ENCODE measurements at places on chromosomes 6 and 20.

DNA sequence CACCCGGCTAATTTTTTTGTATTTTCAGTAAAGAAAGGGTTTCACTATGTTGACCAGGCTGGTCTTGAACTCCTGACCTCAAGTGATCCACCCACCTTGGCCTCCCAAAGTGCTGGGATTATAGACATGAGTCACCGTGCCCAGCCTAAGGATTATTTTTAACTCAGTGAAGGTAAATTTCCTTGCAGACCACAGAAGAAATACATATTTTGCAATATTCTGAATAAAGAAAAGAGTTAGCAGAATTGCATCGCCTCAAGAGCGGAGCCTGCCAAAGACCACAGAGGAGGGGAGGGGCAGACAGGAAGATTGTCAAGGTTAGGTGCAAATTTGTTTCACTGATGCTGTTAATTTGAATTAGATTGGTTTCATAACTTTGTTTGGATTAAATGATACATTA is 47.4 kb downstream of the SOD2 start:
- H3K4me3 ChIP-seq = no peak overlapping the region
- H3K27me3 ChIP-seq = no peaks in the 10 kb centered on the region
- H3K36me3 ChIP-seq = no peaks in the 10 kb centered on the region
- no peak overlapping the region for H3K27ac ChIP-seq

DNA sequence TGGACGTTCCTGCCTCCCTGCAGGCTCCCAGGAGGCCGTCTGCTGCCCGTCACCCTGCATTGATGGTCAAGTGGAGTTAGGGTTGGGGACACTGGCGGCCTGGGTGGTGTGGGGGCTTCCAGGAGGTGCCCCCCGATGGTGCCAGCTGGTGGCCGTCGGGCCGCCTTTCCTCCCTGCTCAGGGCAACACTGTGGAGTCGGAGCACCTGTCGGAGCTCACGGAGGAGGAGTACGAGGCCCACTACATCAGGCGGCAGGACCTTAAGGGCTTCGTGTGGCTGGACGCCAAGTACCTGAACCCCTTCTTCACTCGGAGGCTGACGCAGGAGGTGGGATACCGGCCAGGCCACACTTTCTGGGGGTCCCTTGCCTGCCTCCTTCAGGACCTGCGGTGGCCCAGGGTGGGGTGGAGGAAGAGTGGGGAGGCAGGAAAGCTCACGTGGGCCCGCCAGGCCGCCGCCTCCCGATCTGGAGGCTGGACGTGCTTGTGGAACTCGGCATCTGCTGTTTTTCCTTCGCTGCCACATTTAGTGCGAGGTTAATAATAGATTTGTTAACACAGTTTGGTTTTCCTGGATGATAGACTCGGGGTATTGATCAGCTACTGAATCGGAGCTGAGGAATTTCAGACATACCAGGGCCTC is 28.6 kb downstream of the SPATA2 start:
- no peaks in the 10 kb centered on the region for H3K27me3 ChIP-seq
- H3K4me3 ChIP-seq = no peak overlapping the region
- H3K27ac ChIP-seq = no peak overlapping the region
- DNase-seq = no peak
- no peaks in the 10 kb centered on the region for H3K36me3 ChIP-seq

- H3K4me1 ChIP-seq = no peaks in the 10 kb centered on the region
- H3K36me3 ChIP-seq = no peaks in the 10 kb centered on the region
- H3K27me3 ChIP-seq = no peaks in the 10 kb centered on the region
- peak overlapping the region; percentile 93 for H3K4me3 ChIP-seq
- DNase-seq = peak; percentile 47
Observed at GRCh38 chr6:98946879-98947410, 801 bp downstream of the FBXL4 start.

DNA sequence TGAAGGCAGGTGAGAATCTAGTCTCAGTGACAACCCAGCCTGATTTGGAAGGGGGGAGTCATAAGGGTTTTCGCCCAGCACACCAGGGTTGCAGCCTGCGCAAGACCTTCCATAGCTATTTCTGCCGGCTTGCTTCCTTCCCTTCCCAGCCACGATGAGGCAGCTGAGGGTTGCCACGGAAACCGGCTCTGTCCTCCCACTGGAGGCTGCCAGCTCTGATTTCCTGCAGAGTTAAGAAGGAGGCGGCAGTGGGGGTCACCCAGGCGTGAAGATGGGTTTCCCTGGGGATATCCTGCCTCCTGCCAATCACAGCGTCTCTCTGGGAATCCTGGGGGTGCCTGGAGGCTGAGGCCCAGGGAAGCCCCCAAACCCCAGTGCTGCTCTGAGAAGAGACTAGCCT is 23.1 kb upstream of the KCNB1 start:
- H3K4me3 ChIP-seq = no peak overlapping the region
- no peak overlapping the region for H3K27ac ChIP-seq

GRCh38 chr20:8464368-8464767 is 332.3 kb downstream of the PLCB1 start:
- H3K4me1 ChIP-seq = no peaks in the 10 kb centered on the region
- H3K36me3 ChIP-seq = no peaks in the 10 kb centered on the region
- no peaks in the 10 kb centered on the region for H3K27me3 ChIP-seq
- no peak for DNase-seq
- no peak overlapping the region for H3K4me3 ChIP-seq
- H3K27ac ChIP-seq = no peak overlapping the region

GRCh38 chr6:8215631-8216030 is 113.3 kb upstream of the EEF1E1 start:
- no peaks in the 10 kb centered on the region for H3K36me3 ChIP-seq
- no peak overlapping the region for H3K27ac ChIP-seq
- H3K4me3 ChIP-seq = no peak overlapping the region
- H3K4me1 ChIP-seq = no peaks in the 10 kb centered on the region

- no peak overlapping the region for H3K27ac ChIP-seq
- no peak for DNase-seq
- H3K36me3 ChIP-seq = no peaks in the 10 kb centered on the region
- H3K4me1 ChIP-seq = no peaks in the 10 kb centered on the region
- H3K4me3 ChIP-seq = no peak overlapping the region
- no peaks in the 10 kb centered on the region for H3K27me3 ChIP-seq
Observed at GRCh38 chr6:36743032-36743431, 45.4 kb downstream of the RAB44 start.

- H3K4me3 ChIP-seq = no peak overlapping the region
- H3K4me1 ChIP-seq = no peaks in the 10 kb centered on the region
- no peaks in the 10 kb centered on the region for H3K27me3 ChIP-seq
- no peaks in the 10 kb centered on the region for H3K36me3 ChIP-seq
- DNase-seq = no peak
Observed at GRCh38 chr6:73569121-73569520, 48.3 kb upstream of the EEF1A1 start.

GRCh38 chr6:156840606-156841005 is 63.4 kb downstream of the ARID1B start:
- H3K27me3 ChIP-seq = no peaks in the 10 kb centered on the region
- no peak overlapping the region for H3K27ac ChIP-seq
- H3K4me1 ChIP-seq = peaks cover 21% of the 10 kb centered on the region
- no peak overlapping the region for H3K4me3 ChIP-seq

- H3K27ac ChIP-seq = no peak overlapping the region
- H3K36me3 ChIP-seq = no peaks in the 10 kb centered on the region
- no peak for DNase-seq
- no peaks in the 10 kb centered on the region for H3K27me3 ChIP-seq
- no peaks in the 10 kb centered on the region for H3K4me1 ChIP-seq
- H3K4me3 ChIP-seq = no peak overlapping the region
Observed at GRCh38 chr20:57315976-57316480, 13.6 kb upstream of the SPO11 start.

- peaks cover 9% of the 10 kb centered on the region for H3K4me1 ChIP-seq
- no peak for DNase-seq
- no peak overlapping the region for H3K27ac ChIP-seq
- H3K4me3 ChIP-seq = no peak overlapping the region
- no peaks in the 10 kb centered on the region for H3K36me3 ChIP-seq
Observed at GRCh38 chr6:81896525-81897503, 144.3 kb upstream of the TENT5A start.

DNA sequence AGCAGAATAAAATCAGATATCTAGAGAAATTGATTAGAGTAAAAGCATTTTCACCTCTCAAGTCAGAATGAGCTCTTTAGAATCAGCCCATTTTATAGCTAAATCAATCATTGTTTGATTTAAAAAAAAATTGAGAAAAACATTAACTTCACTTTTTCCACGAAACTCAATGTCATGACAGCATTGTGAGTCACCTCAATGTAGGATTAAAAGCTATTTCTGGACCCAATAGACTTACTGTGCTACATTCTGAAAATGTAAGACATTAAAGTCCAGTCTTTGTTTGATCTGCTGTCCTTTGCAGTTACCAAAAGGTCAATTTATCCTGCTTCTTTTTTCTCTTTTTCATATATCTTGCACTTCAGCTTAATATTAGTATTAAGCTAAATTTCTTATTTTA is 519.4 kb upstream of the ZNF337 start:
- no peak for DNase-seq
- H3K4me1 ChIP-seq = no peaks in the 10 kb centered on the region
- H3K27ac ChIP-seq = no peak overlapping the region
- H3K36me3 ChIP-seq = no peaks in the 10 kb centered on the region

DNA sequence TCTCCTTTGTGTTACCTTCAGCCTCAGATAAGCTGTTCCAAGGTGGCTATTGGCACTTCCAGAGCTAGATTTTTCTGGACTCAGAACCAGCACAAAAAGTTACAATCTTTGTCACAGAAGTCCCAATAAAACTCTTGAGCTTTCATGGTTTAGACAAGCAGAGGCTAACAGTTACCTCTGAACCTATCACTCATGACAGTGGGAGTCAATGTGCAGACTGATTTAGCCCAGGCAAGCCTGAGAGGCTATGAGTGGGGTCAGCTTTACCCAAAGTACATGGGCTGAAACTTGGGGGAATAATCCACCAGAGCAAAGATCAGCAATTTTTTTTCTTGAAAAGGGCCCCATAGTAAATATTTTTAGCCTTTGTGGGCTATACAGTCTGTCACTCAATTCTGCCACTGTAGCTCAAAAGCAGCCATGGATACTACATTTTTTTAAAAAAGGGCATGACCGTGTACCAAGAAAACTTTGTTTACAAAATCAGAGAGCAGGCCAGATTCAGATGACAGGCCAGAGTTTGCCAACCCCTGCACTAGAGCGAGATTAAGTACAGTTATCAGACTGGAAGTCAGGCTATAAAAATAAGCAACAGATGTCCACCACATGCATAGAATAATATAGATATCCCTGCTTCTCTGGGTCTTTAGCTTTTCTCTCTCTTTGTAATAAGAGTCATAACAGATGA is 20.0 kb downstream of the CCN2 start:
- H3K4me3 ChIP-seq = no peak overlapping the region
- H3K4me1 ChIP-seq = no peaks in the 10 kb centered on the region
- DNase-seq = no peak

DNA sequence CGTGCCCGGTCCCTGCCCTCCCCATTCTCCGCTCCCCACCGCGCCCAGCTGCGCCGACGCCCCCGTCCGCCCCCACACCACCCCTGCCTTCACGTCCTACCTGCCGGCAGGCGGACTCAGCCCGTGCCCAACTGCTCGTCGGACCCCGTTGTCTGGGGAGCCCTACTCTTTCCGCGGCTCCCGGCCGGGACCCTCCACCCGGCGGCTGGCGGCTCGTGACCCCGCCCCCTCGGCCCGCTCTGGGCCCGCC is at the start of gene SERAC1:
SERAC1 (minus strand) TSS at position 223 of the 250 bp plus-strand sequence. CDS start 9,899 bp downstream, outside the sequence.
- H3K36me3 ChIP-seq = no peaks in the 10 kb centered on the region
- peak within 1 kb of the TSS; percentile 47 for H3K4me3 ChIP-seq
- peaks cover 2% of the 10 kb centered on the region for H3K4me1 ChIP-seq

DNA sequence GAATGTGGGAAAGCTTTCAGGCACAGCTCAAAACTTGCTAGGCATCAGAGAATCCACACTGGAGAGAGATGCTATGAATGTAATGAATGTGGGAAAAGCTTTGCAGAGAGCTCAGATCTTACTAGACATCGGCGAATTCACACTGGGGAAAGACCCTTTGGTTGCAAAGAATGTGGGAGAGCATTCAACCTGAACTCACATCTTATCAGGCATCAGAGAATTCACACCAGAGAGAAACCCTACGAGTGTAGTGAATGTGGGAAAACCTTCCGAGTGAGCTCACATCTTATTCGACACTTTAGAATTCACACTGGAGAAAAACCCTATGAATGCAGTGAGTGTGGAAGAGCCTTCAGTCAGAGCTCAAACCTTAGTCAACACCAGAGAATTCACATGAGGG is 8.7 kb downstream of the ZNF165 start:
- H3K4me3 ChIP-seq = no peak overlapping the region
- H3K36me3 ChIP-seq = no peaks in the 10 kb centered on the region
- no peak overlapping the region for H3K27ac ChIP-seq
- no peaks in the 10 kb centered on the region for H3K27me3 ChIP-seq
- DNase-seq = no peak

DNA sequence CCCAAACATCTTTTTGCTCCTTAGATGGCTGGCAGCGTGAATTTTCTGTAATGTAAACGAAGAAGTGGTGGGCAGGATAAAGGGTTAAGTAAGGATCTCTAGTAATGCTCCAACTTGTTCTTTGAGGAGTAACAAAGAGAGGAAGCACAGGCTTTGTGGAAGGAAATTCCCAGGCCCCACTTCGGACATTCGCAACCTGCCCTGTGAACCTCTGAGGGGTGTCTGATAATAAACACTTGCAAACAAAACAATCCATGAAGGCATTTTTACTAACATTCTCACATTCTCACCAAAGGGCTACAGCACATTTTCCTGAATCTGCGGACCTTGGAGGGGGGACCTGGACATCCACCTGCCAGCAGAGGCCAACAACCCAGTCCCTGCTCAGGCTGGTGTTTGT is 25.8 kb upstream of the ADGRF5 start:
- H3K27ac ChIP-seq = no peak overlapping the region
- no peaks in the 10 kb centered on the region for H3K27me3 ChIP-seq
- no peak overlapping the region for H3K4me3 ChIP-seq
- no peaks in the 10 kb centered on the region for H3K4me1 ChIP-seq
